Mammary epithelial cell (primary cell): ENCODE measurements at places on chromosomes 6 and 20.

DNA sequence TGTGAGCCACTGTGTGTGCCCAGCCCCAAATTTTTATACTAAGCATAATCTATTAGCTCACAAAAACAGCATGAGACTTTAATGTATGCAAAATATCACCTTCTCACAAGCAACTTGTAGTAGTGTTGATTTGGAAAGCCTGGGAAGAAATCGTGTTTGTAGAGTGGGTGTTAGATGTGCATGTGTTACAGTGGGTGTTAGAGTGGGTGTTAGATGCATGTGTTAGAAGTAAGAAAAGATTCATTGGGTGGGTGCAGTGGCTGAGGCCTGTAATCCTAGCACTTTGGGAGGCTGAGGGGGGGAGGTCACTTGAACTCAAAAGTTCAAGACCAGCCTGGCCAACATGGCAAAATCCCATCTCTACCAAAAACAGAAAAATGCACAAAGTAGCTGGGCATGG lies 6.3 kb upstream of the SCAF8 start:
- DNase-seq = no peak

DNA sequence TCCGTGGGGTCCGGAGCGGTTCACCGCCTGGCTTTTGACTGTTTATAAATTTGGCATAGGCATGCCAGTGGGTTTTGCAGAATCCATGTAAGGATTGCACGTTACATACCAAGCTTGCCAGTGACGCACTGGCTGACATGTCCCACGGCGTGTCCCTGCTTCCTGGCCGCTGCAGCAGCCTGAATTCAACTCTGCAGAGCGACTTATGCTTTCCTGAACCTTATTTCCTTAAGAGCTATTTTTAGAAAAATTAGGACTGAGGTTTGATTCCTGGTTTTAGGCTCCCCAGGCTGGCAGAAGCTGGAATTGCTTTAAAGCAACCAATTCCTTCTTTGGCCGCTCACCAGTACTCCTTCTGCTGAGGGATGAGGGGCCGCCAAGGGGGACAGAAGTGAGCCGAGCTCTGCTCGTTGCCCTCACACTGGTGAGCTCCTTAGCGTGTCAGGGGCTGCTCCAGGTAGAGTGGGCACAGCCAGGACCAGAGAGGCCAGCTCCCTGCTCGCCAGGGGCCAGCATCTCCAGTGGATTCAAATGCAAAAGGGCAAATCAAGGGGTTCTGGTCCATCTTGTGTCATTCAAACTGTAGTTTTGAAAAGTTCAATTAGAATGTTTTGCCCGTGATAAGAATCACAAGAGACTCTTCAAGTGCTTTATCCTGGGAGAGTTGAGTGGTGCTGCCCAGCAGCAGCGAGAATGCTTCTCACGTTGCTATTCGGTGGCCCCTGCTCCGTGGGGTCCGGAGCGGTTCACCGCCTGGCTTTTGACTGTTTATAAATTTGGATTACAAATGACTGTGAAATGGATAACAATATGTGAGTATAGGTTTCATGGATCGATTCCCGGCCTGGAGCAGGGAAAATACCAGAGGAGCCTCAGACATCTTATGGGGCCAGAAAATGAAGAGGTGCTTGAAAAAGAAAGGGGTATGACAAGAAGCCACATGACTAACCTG lies 17.5 kb upstream of the IRF4 start:
- DNase-seq = no peak

- DNase-seq = no peak
Observed at GRCh38 chr6:30130179-30130679, 5.7 kb upstream of the TRIM40 start.

GRCh38 chr6:53294095-53294494 lies 54.7 kb downstream of the ELOVL5 start:
- DNase-seq = no peak

- DNase-seq = no peak
Observed at GRCh38 chr20:35883336-35883777, 70.9 kb downstream of the SCAND1 start.
